CD4-positive, alpha-beta T cell treated with Interleukin-1 beta for 1 hour (primary cell): ENCODE measurements at places on chromosomes 5 and 9.

GRCh38 chr5:38889424-38889823 lies 43.6 kb downstream of the OSMR start:
- no peak for DNase-seq

- DNase-seq = no peak
These were observed 68.4 kb upstream of the RANBP3L start for GRCh38 chr5:36370073-36370472.

DNA sequence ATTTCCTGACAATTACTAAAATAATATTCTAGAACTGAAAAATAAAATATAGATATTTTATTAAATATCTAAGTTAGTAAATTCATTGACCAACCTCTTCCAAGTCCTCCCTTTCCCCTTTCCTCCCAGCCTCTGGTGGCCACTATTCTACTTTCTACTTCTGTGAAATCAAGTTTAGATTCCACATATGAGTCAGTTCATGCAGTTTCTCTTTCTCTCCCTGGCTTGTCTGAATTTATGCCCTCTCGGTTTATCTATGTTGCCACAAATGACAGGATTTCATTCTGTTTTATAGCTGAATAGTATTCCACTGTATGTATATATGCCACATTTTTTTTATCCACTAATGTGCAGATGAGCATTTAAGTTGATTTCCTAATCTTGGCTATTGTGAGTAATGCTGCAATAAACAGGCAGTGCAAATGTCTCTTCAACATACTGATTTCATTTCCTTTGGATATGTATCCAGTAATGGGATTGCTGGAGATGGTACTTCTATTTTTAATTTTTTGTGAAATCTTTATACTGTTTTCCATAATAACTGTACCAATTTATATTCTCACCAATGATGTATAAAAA lies 52.3 kb downstream of the WDR36 start:
- no peak for DNase-seq

DNA sequence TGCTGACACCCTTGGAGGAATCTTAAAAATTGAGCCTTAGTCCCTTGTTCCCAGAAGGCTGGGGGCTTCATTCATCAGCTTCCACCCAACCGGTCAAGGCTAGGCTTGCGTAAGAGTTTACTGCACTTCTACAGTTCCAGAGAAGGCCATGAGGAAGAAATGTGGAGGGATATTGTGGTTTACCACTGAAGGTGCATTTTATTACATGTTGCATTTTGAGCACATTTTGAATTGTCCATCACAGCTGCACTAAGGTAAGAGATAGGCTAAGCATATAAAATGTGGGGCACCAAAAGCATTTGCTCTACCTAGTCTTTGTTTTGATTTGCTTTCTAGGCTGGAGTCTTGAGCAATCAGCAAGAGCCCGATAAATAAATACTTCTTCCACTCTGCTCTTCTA lies 167.1 kb upstream of the PAPPA start:
- no peak for DNase-seq
